ENCODE measurements at places on chromosomes 11 and 22. TPM values are rescaled to one million over a fixed set of nuclear protein-coding genes. Genes with fewer than 3 reads are reported as not detected.

DNA sequence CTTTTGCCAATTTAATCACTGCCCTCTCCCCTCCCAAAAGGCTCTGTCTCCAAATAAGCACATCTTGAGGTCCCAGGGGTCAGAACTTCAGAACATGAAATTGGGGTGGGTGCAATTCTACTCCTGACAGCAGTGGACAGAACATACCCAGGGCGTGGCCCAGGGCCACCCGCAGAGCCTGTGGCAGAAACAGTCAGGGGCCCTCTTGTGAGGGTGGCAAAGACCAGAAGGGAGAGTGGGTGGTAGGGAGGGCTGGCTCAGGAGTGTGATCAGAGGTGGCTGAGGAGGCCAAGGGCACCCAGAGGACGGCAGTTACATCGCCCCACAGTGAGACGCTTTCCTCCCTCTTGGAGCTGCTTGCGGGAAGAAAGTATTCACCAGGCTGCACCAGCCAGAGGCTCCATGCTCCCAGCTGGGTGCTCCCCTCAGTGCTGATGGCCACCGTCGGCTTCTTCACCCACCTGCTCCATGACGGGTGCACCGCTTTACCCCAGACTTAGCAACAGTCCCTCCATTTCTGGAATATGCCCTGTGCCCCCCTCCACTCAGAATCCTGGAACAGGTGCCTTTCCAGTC is 1388.0 kb downstream of the BRD1 start:
- no peak for DNase-seq

The IL18 gene
- 0.54 TPM for total RNA-seq

DNA sequence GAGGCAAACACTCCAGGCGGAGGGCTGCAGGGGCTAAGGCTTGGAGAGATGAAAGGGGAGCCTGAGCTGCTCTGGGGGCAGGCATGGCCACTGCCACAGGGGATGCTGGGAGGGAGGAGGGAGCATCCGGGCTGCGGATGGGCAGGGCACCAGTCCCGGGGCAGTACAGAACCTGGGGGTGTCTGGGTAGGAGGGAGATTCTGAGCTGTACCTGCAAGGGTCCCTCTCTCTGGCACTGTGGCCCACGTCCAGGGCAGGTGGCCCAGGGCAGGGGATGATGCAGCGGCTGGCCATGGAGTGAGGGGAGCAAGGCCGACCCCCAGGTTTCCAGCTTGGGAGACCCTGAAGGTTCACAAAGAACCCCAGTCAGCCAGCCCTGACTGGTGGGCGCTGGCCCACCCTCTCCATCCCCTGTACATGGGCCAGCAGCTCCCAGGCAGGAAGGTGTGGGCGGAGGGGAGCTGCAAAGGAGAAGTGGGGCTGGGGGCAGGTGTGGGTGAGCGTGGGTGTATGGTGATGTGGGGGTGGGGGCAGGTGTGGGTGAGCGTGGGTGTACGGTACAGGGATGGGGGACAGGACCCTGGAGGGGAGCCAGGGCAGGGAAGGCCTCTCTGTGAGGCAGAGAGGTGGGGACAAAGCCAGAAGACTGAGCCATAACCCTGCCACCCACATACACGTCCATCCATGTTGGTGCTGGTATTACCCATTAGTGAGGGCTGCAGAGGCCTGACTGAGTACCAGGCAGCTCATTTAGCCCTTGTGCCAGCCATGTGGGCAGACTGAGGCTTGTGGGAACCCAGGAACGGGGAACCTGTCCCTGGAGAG is 2.2 kb upstream of the TNFRSF13C start:
- no peak for DNase-seq

The MN1 gene
- 0.28 TPM for total RNA-seq

GRCh38 chr11:16902182-16902581 is 112.0 kb downstream of the PLEKHA7 start:
- DNase-seq, result peak; percentile 21

The GGT5 gene
- total RNA-seq, result 0.18 TPM

- DNase-seq, result no peak
Measured at GRCh38 chr11:1757861-1758610, 5.7 kb downstream of the CTSD start.

- DNase-seq, result peak; percentile 96
Measured at GRCh38 chr11:131749101-131749500, 378.7 kb downstream of the NTM start.

GRCh38 chr11:129996113-129996870 is 6.3 kb downstream of the PRDM10 start:
- DNase-seq, result no peak

The MFRP gene
- total RNA-seq, result not detected

DNA sequence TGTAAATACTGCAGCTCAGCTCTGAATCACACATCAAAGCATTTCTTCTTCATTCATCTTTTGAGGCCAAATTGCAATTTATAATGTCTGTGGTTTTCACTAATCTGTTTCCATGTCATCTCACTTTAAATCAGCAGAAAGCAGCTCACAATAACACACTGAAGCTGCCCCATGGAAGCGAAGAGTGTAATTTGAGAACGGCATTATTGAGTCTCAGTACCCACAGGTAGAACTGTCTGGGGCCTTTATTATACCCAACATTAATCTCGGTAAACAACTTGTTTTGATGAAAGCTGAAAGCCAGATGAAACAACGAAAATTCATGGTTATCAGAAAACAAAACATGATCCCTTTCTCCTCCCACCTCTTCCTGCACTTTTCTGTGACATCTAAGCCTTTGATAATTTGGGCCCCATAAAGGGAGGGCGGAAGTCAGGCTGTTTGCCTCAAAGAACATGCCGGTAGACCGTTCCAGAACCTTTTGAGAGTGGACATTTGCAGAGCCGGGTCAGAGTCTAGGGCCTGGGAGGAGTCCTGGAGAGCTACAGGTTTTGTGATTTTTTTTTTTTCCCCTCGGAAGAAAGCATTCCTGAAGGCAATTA is 68.2 kb upstream of the SESN3 start:
- no peak for DNase-seq

DNA sequence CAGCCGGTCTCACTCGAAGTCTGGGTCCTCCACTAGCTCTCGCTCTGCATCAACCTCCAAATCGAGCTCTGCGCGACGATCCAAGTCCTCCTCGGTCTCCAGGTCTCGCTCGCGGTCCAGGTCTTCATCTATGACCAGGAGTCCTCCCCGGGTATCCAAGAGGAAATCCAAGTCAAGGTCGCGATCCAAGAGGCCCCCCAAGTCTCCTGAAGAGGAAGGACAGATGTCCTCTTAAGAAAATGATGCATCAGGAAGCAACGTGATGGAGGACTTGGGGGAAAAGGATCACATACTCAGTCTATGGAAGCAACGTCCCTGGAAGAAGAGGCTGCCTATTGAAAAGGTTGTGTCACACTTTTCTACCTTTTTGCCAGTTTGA is 1.1 kb downstream of the SRSF8 start:
- no peak for DNase-seq

The LSP1 gene
- not detected for total RNA-seq

GRCh38 chr11:74269161-74269811 is 42.2 kb downstream of the P4HA3 start:
- DNase-seq, result peak; percentile 90

The MRGPRX4 gene
- under 0.01 TPM for total RNA-seq

GRCh38 chr11:35624316-35624715 is 6.1 kb downstream of the FJX1 start:
- DNase-seq, result no peak

GRCh38 chr11:19979519-19979845 is 180.8 kb downstream of the DBX1 start:
- DNase-seq, result no peak

DNA sequence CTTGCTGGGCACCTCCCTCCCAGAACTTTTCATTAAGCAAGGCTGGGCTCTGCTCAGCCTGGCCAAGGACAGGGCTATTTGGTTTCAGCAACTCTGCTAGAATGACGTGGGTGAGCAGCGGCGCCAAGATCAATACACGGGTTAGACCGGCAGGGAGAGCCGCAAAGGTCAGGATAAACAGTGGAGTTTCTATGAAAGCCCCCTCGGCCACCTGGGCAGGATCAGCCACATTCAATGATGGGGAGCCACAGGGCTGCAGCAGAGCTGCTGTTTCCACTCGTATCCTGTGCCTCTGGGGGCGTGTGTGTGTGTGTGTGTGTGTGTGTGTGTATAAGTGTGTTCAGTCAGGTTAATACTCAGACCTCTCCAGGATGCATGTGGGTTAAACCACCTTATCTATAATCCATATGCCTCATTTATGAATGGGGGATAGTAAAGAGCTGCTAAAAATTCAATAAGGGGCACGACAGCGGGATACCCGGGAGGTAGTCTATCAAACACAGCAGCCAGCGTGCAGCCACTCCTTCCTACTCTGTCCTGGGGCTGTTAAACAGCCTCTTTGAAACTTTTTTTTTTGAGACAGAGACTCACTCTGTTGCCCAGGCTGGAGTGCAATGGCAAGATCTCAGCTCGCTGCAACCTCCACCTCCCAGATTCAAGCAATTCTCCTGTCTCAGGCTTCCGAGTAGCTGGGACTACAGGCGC is 34.8 kb downstream of the MYH9 start:
- DNase-seq, result peak; percentile 95

GRCh38 chr11:95517453-95517852 is 272.1 kb downstream of the FAM76B start:
- no peak for DNase-seq

The SOX10 gene
- not detected for total RNA-seq

DNA sequence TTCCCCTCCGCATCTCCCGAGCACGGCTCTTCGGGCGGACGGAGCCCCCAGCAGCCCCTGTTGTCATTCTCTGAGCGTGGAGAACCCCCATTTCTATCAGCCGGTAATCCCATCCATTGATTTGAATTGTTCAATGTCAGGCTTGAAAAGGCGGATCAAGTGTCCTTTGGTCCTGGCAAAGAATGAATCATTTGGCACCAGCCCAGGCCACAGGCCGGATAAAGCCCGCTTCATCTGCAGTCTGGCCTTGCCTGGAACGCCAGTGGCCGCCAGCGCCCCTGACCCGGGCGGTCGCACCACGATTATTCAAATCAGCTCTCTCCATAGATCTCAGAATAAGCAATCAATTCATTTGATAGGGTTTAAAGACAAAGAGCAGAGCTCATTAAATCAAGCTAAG is 188.9 kb downstream of the BRD1 start:
- DNase-seq, result no peak

- no peak for DNase-seq
Measured at GRCh38 chr11:47524291-47524874, 28.5 kb downstream of the CELF1 start.

The NRXN2 gene
- 0.18 TPM for total RNA-seq

The TSG101 gene
- total RNA-seq, result 67.4 TPM

- no peak for DNase-seq
Measured at GRCh38 chr11:133844217-133844616, 1.1 kb downstream of the SPATA19 start.

GRCh38 chr11:93288079-93288478 is 42.5 kb upstream of the DEUP1 start:
- DNase-seq, result no peak

- DNase-seq, result no peak
Measured at GRCh38 chr11:81135570-81135969, 1598.1 kb downstream of the FAM181B start.

GRCh38 chr11:113774174-113774503 is 647 bp upstream of the ZW10 start:
- no peak for DNase-seq

DNA sequence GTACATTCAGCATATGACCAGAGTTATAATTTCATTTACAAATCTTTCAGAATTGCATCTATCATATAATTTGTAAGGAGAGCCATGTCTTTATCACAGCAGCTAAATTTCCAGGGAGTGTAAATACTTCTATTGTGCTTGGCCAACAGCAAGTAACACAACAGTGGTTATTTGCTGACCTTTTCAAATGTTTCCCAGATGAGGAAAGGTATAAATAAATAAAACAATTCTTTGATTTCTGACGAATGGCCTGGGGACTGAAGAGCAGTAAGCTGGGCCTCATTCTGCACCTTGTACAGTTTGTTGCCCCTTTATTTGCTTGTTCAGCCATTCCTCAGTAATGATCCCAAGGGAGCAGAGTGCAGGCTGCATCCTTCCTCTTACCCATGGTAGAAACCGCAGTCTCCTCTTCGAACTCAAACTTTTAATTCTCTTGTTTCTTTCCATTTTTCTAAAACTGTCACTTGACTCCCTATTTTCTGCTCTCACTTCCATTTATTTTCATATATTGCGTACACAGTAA is 132.8 kb downstream of the DDX10 start:
- DNase-seq, result no peak

DNA sequence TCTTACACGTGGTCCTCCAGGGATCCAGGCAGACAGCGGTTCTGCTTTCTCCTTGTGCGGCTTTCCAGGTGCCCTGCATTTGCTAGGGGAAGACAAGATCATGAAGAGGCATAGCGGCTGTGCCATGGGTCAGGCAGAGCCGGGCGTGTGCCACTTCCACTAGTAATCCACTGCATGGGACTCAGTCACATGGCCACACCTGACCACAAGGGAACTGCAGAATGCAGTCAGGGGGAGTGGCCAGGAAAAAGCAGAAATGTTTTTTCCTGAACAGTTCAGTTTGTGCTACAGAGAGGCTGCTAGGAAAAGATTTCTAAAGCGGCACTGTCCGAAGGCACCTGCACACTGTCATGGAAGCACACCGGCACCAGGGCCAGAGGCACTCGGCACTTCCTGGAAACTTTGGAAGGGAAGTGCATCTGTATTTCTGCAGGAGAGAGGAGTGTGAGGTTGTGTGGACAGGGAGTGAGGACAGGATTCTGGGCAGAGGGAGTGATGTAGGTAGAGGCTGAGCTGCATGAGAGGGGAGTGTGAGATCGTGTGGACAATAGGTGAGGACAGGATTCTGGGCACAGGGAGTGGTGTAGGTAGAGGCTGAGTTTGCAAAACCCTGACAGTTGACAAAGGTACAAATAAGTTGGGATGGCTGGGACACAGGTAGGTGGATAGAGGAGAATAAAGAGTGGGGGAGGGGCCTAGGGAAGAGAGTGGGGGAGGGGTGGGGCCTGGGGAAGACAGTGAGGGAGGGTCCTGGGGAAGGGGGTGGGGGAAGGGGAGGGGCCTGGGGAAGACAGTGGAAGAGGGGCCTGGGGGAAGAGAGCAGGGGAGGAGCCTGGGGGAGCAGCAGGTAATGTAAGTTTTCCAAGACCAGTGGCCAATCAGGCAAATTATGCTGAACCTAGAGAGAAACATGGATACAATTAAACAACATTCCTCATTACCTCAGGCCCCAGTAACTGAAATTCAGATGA is 1436.3 kb downstream of the TBC1D22A start:
- DNase-seq, result no peak

DNA sequence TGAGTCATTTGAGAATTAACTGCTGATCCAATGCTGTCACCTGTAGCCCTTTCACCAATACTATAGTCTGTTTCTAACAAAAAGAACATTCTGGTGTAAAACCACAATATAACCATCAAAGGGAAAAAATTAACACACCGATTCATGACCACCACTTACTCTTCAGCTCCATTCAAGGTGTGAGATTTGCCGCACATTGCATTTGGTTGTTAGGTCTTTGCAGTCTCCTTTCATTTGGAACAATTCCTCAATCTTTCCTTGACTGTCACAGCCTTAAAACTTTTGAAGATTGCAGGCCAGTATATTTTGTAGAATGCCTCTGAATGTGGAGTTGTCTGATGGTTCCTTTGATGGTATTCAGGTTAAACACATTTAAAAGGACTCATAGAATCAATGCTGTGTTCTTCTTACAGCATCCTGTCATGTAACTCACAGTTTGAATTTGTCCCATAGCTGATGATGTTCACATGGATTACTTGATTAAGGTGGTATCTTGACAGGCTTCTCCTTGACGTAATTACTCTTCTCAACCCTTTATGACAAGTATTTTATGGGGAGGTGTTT is 63.6 kb downstream of the TNRC6B start:
- DNase-seq, result no peak

GRCh38 chr22:48944751-48945620 is 882.7 kb downstream of the BRD1 start:
- no peak for DNase-seq

The TTC36 gene
- not detected for total RNA-seq

The TMEM121B gene
- under 0.01 TPM for total RNA-seq

GRCh38 chr11:105357146-105357545 is 217.6 kb upstream of the CARD18 start:
- DNase-seq, result no peak

All from IMR-90 (cell line).